DMS153 (cell line): ENCODE measurements at places on chromosomes 3 and 15.

DNA sequence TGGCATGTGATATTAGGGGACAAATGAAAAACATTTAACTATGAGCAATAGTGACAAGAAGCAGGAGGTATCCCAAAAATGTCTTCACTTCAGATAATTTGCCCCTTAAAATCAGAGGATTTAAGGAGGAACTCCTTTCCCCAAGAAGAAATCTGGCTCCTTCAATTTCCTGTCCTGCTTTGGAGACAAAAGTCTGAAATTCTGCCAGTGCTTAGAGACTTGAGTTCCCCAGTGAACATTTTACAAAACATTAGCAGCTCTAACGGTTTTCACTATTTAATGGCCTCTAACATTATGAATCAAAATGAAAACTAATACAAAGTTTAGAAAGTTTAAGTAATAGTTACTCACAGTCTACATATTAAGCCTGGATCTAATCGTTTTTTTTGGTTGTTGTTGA lies 40.3 kb upstream of the ZNF385D start:
- DNase-seq = no peak

DNA sequence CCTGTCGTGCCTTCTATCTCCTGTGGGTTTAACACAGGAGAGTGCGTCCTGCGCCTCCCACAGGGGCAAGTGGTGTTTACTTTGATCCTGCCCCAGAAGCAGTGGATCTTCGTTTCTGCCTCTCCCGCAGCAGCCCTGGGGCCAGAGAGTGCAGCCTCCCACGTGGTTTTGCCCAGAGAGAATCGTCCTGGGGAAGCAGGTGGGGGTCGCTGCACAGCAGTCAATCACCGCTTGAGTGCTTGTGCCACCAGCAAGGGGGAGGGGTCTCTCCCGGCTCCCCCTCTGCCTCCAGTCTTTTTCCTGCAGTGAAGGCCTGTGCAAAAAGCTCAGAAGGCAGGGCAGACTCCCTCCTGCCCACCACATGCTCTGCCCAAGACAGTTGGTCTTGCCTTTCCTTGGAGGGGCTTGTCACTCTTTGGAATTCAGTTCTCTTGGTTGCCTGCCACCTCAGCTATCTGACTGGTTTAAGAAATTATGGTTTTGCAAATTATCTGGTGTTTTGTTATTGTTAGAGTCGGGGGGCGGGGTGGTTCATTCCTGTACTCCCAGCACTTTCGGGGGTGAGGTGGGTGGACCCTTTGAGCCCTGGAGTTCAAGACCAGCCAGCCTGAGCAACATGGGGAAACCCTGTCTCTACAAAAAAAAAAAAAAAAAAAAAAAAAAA lies 26.9 kb downstream of the STOML1 start:
- DNase-seq = no peak

DNA sequence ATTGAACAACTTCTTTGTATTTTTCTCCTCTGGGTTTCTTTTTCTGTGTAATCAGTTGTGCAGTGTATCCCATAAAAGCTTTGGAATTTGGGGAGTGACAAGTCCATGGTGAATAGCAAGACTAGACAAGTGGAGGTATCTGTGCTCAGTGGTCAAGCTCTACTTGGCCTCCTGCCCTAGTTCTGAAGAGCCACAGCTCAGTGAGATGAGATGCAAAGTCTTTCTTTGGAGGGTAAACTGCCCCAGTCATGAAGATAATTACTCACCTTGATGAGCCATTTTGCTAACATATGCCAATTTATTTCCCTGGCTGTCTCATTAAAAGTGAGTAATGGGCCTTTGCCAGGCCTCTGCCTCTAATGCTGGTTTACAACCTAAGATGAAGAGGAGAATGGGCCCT lies 271.2 kb upstream of the TRIM42 start:
- DNase-seq = no peak

DNA sequence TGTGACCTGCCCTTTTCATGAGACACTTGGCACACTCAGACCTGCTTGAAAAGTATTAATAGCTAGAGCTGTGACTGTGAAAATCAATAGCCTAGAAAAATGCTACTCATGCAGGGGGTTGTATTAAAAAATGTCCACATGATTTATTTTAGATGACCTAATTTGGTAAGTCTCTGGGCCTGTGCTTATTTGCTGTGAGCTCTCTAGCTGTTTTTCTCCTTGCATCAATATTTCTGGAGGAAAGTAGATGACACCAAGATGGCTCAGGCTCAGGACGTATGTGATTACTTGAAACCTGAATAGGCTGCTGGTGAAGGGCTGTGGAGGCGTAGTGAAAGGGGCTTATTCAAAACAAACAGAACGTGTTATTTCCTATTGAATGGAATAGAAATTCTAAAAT lies 29.5 kb downstream of the KCNAB1 start:
- DNase-seq = no peak

GRCh38 chr3:9875448-9875847 lies 4.6 kb downstream of the CIDEC start:
- peak; percentile 52 for DNase-seq

DNA sequence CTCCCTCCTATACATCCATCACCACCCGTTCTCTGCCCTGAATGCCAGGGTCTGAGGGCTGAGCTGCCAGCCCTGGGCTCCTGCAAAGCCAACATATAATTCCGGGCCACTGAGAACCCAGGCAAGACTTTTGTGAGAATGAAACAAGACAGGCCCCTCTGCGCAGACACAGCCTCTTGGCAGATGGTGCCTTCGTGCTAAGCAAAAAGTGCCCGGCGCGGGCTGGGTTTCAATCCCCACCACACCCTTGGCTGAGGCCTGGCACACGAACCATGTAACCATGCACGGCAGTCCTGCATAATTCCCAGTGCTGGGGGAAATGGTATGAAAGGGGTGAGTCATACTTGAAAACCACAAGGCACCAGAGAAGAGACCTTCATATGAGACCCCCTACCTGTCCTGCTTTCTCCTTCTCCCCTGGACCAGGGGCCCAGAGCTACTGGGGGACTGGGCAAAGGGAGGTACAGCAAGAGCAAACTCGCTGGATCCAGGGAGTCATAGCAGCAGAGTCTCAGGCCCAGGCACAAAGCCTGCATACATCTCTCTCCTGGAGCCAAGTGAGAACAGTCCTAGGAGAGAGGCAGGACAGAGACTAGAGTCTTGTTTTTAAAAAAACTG lies 26.1 kb upstream of the LOXL1 start:
- DNase-seq = no peak

DNA sequence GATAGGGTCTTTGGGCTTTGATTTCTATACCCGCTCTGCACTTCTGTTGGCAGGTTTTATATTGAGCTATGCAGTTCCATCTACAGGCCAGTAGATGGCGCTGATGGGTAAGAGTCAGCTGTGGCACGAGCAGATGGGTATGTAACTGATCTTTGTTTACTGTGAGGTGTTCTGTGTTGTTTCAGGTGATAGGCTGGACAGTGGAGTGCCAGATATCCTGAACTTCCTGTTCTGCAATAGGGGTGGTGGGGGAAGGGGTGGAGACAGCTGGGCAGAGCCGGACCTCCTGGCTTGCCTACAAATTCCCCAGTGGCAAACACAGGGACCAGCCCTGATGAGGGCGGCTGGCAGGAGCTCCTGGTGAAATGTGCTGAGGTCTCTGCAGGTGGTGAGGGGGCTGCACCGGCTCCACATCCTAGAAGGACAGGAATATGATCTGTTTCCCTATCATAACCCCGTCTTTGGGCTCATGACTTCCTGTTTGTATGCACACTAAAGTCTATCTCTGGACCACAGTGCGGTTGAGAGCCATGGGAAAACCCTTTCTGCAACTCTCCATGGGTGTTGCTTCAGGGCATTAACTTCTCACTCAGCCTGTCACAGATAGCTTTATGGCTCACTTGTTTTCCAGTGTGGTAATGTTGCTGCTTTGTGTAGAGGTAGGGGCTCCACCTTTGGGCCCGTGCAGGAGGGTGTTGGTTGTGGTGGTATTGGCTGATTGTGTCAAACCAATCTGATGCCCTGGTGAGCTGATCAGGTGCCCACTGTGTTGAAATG lies 13.4 kb upstream of the FAM98B start:
- peak; percentile 68 for DNase-seq

DNA sequence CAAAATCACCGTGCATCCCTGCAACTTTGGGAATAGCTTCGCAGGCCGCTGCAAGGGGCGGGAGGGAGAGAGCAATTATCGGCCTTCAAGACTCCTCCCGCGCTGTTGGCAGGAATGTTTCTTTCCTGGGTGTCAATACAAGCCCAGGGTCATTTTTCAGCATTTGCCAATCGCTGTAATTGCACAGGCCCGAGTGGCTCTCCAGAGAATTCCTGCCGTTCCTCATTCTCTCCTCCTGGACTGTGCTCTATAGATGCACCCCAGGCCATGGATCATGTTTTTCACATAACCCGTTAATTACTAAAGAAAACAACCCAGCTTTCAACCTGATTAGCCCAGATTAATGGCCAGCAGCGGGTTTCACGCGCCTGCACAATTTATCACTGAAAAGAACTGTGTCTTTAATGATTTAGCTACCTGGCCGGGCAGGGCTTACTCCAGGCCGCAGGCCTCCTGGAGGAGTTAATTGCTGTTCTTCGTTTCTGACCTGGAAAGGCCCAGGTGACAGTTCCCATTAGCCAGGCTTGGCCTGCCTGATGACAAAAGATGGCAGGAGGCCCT lies 144.3 kb downstream of the OPA1 start:
- no peak for DNase-seq

DNA sequence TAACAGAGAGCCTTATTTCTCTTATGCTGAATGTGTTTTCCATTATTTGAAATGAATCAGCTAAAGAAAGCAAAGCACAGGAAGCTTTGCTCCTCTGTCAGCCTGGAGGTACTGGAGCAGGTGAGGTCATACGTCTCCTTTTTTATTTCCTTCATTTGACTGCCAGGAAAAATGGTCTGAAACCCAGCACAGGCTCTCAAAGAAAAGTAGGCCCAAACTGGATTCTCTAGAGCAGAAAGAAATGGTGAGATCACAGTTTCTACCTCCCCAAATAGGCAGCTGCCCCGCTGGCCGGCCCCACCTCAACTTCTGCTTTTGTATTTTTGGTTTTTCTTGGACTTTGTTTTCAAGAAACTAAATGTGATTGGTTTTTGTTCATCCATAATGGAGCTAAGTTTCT lies 95.1 kb downstream of the RPL39L start:
- DNase-seq = peak; percentile 5

DNA sequence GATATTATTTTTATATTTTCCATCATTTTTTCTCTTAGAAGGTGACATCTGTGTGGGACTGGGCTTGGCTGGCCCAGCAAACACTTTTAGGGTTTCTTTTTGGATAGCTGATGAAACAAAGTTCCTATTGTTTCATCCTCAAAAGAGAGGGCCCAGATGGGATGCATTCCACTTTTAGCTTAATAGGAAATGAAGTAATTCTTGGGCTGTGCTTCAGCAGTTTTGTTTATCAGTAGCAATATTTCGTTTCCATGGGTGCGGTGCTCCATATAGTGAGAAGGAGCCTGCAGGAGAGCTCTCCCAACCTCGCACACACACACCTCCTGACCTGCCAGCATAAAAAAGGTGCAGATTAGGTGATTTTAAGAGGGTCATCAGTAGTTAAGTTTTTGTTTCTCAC lies 147.5 kb downstream of the AKAP13 start:
- no peak for DNase-seq

DNA sequence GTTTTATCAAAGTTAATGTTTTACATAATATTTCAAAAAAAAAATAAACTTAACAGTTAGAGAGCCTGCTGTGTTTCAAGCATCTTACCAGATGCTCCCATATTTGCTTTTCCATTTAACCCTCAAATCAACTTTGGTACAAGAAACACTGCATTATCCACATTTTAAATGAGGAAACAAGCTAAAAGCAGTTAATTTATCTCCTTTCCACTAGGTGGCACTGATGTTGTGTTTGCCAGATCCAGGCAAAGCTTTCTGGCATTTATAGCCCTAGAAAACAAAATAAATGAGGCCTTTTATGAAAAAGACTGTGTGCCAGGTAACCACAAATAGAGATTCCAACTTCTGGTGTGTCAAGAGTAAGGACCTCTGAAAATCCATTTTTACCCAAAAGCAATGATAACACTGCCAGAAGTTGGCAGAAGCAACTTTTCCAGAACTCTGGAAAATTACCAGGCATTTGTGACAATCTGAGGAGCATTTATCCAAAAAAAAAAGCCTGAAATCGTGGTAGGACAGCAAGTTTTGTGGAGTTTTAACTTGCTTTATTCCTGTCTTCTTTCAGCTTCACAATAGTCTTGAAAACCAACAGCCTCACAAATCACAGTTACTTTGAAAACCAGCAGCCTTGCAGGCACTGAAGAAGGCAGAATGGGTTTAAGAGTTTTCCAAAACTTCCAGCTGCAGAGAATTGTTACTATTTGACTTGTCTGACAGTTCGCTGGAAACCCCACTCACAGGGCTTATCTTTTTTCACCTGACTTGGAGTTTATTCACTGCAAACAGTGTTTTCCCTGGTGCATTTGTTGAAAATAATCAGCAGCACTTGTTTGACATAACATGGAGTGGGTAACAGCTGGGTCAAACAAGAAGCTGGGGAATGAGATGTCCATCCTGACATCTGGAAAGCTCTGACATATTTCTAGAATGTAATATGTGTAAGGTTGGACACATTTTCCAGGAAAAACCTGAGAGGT lies 9.2 kb downstream of the FAM162A start:
- DNase-seq = peak; percentile 16

GRCh38 chr3:12100784-12101183 lies 57.9 kb downstream of the TIMP4 start:
- no peak for DNase-seq

- no peak for DNase-seq
Measured at GRCh38 chr3:64667138-64667537, 20.7 kb downstream of the ADAMTS9 start.

DNA sequence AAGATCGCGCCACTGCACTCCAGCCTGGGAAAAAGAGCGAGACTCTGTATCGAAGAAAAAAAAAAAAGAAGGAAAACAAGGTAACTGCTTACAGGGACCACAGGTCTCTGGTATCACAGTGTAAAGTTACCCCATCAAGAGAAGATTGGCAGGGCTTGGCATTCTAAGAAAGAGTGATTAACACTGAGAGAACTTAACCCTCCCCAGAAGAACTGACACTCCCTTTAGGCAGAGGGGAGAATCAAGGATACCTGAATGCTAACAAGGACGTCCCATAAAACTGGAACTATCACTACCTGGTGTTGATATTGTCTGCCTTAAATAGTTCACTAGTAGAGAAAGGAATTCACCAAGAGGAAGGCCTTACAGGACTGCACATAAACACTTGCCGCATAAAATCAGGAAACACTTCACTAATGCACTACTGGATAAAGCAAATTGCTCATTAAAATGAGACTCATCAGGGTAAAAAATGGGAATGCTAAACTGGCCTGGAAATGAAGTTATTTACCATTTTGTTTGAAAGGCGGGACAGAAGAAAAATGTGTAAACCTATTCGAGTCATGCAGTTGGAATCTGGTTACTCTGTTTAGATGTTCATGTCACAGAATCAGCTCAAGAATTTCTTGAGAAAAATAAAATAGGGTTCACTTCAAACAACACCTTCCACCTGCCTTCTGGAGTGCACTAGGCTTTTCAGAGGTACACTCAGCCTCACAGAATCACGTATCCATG lies 121.6 kb downstream of the FOXP1 start:
- no peak for DNase-seq

GRCh38 chr3:179967622-179968021 lies 69.1 kb downstream of the PEX5L start:
- DNase-seq = no peak

DNA sequence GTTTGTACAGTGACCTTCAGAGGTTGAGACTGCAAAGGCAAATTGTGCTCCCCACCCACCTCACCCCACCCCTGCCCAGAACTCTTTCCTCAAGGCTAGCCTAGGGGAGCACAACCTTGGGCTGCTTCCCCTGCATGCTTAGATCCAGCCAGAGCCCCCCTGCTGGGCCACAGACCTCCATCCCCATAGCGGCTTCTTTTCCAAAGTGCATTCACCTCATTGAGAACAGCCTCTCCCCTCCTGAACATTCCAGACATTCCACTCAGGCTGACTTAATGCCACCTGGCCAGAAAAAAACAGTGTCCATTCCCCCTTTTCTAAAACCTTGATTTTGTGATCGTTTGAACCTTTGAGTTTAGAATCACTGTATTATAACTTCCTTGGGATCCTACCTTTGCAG lies 124.4 kb upstream of the TOPAZ1 start:
- DNase-seq = no peak
